ENCODE measurements at places on chromosomes 7 and 10. TPM values are rescaled to one million over a fixed set of nuclear protein-coding genes. Genes with fewer than 3 reads are reported as not detected.

DNA sequence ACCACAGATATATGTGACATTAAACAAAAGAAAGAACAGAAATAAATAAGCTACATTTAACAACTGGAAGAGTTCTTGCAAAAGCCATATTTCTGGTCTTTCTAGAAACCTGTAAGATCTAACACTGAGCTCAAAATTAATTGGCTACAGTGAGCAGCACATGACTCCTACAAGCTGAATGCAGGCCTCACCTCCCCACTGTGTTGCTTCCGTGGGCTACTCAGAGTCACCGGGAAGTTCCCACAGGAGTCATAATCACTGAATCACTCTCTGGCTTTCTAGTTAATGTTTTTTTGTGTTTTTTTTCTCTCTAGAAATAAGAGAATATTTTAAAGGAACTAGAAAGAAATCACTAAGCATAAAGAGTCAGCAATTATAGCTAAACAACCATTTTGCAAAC is 10.2 kb upstream of the MRPS24 start:
- DNase-seq: peak; percentile 65

DNA sequence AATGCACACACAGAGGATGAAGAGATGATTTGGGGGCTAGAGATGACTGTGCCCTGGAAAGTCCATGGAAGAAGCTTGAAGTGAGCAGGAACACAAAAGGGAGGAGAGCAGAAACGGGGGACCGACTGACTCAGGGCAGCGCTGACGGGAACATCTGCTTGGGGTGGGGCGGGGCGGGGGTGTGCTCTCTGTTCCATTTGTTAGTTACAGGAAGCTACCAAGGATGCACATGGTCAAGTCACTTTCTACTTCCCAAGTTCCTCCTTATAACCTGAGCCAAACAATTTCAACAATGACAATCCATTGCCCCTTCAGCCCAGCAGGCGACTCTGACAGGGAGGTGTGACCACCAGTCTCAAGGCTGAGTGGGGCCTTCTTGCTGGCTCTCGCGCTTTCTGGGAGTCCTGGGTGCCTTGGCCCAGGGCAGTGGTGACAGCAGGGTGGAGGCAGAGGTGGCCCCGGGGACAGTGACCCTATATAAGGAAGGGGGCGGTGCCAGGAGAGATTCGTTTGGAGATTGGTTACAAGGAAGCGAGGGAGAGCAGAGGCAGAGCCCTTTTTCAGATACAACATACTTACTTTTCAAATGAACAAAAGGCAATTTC is 39.6 kb downstream of the CLEC2L start:
- DNase-seq: no peak

DNA sequence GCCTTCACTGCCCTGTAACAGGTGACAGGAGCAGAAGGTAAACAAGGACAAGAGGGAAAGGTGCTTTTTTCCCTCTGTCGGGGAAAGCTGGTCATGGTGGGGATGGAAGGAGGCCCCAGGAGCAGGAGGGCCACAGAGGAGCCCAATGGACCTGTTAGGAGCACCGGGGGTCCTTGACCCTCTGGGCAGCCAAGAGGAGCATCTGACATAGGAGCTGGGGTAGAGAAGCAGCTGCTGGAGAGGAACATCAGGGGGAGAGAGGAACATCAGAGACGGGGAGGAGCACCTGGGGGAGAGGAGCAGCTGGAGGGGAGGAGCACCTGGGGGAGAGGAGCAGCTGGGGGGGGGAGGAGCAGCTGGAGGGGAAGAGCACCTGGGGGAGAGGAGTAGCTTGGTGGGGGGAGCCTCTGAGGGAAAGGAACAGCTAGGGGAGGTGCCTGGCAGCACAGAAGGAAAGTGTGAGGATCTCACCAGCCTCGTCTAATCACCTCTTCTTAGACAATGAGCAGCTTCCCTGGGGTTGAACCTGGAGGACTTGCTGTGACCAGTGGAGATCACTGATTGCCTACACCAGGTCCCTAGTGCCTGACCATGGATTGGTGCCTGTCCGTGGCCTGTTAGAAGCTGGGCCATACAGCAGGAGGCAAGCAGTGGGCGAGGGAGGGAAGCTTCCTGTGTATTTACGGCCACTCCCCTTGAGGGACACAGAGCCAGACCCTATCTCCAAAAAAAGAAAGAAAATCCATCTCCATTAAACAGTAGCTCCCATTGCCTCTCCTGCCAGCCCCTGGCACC is 37.6 kb downstream of the JAKMIP3 start:
- no peak for DNase-seq

- no peak for DNase-seq
Observed at GRCh38 chr7:83040484-83040883, 122.2 kb downstream of the PCLO start.

The CTAGE4 gene
- 0.07 TPM for total RNA-seq

The RSPH10B2 gene
- total RNA-seq: 0.13 TPM

The MET gene
- total RNA-seq: 80.8 TPM

The DENND11 gene
- 38.3 TPM for total RNA-seq
